IMR-90 (cell line): ENCODE measurements at places on chromosomes 3 and 15. TPM values are rescaled to one million over a fixed set of nuclear protein-coding genes. Genes with fewer than 3 reads are reported as not detected.

GRCh38 chr3:9500108-9501050 is 53.2 kb downstream of the LHFPL4 start:
- H3K27ac ChIP-seq: no peak overlapping the region
- no peak overlapping the region for H3K4me3 ChIP-seq
- H3K27me3 ChIP-seq: peaks cover 3% of the 10 kb centered on the region; the same call in 1 of the 2 replicates
- DNase-seq: peak; percentile 54

- no peak overlapping the region for H3K27ac ChIP-seq
- no peaks in the 10 kb centered on the region for H3K4me1 ChIP-seq
- H3K4me3 ChIP-seq: no peak overlapping the region
- H3K27me3 ChIP-seq: no peaks in the 10 kb centered on the region
- H3K36me3 ChIP-seq: no peaks in the 10 kb centered on the region
- DNase-seq: no peak
These were observed 93.1 kb upstream of the SLC6A11 start for GRCh38 chr3:10722911-10723310.

Gene SLCO2A1
- under 0.01 TPM in 2 replicates for total RNA-seq

Gene IFT57
- 35.3 and 46.9 TPM in 2 replicates for total RNA-seq

Gene NPAP1
- not detected in 2 replicates for total RNA-seq
